Stomach (tissue), 19 donors: ENCODE measurements at places on chromosomes 3 and 15.
A peak's percentile ranks its signal among the peaks of the same experiment; 100 is the strongest.

GRCh38 chr3:86814321-86814720 is 176.6 kb downstream of the VGLL3 start:
- DNase-seq = peak; percentile 37

- DNase-seq = no peak
Observed at GRCh38 chr3:53069422-53070068, 23.7 kb upstream of the SFMBT1 start.

- no peak for DNase-seq
Observed at GRCh38 chr3:175612487-175613196, 753.5 kb downstream of the NAALADL2 start.

DNA sequence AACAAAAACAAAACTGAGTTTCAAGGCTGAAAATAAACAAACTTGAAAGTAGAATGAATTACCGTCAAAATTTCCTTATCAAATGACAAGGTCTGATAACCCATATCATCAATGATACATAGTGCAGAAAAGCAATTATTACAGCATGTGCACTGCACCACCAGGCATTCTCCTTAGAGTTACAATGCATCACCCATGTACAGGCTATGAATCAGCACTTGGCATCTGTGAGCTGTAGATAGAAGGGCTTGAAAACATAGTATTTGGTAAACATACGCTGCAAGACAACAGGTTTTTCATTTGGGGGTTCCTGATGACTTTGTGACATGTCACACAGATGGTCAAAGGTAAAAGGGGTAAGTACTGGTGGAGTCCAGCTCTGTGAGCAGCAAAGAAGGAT is 265.1 kb downstream of the CTNNB1 start:
- no peak for DNase-seq

DNA sequence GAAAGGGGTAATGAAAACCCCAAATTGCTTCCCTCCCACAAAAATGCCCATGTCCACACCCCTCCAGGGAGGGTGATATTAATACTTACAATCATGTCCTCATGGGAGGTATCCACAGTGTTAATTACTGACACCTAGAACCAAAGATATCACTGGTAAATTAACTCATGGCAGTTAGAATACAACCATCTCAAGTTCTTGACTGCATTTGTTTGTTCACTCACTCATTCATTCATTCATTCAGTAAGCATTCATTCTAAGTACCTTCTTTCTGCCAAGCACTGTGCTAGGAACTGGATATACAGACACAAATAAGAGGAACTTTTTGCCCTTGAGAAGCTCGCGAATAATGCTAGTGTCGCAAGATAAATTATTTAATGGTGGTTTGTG is 3.0 kb downstream of the SEC13 start:
- DNase-seq = no peak

- no peak for DNase-seq
Observed at GRCh38 chr3:127915937-127916493, 983 bp downstream of the KBTBD12 start.

- DNase-seq = no peak
Observed at GRCh38 chr3:33758864-33759263, 39.6 kb upstream of the PDCD6IP start.

GRCh38 chr3:87488765-87489164 is 212.4 kb upstream of the POU1F1 start:
- no peak for DNase-seq

DNA sequence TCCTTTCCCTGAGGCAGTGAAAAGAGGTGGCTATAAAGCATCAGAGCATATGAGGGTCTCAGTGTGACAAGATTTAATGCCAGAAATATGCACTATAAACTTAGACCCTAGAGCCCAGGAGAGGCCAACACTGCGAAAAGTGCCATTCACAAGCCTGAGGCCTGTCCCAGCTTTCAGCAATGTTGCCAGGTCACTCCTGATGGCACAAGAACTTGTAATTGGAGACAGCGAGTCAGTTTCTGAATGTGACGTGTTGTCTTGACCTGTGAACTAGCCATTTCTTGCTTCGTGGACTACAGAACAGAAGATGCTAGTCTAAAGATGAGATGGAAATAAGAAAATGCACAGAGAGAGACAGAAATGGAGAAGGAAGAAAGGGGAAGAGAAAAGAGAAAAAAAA is 87.9 kb downstream of the WDR72 start:
- DNase-seq = no peak

DNA sequence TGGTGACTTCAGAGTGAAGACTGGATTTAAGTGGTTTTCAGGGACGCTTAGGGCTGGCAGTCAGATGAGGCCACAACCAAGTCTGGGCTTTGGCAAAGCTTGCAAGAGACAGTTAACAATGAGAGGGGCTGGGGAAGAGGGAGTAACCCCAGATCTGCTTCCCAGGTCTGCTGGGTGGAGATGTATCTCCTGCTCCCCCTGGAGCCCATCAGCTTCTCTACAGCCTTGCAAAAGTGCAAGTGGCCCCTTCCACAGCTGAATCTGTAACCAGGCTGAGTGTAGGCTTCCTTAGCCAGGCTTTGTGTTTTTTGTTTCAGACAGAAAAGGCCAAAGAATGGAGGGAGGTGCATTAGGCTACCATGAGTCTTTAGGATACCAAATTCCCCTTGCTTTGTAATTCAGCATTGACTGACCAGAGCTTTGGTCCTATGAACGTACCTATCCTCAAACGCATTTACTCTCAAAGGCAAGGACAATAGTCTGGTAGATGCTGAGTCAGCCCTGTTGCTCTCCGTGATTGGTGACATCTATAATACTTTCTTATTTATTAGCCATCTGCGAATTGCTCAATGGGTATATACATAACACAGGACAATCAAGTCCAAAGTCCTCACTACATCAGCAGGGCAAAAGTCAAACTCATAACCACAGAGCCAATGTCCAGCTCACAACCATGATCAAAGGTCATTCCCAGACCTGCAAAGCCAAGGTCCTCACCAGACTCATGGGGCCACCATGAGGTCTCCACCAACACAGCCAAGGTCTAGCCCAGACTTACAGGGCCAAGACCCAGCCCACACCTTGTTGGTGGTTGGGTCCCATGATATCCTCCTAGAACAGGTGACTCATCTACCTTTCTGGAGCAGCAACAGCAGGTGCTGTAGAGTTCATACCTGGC is 17.1 kb downstream of the CCDC13 start:
- DNase-seq = peak; percentile 57

GRCh38 chr15:64931381-64931780 is 19.7 kb downstream of the ANKDD1A start:
- DNase-seq = no peak

GRCh38 chr3:46737329-46737731 is 19.7 kb upstream of the PRSS50 start:
- DNase-seq = no peak

DNA sequence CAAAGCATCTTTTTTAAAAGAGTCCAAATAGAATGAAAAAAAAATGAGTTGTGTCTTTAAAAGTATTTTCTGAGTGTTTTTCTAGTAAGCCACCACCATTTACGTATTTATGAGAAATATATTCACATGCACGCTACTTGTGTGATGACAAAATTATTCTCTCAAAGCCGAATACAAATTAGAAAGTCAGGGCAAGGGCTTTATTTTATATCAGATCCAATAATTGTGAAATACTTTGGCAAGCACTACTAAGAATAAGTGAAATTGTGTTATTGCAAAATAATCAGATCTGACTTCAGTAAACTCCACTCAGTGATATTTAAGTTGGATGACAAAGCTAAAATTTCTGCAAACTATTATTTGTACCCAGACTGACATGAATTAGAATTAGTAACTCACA is 589.3 kb upstream of the KCNMB2 start:
- no peak for DNase-seq

DNA sequence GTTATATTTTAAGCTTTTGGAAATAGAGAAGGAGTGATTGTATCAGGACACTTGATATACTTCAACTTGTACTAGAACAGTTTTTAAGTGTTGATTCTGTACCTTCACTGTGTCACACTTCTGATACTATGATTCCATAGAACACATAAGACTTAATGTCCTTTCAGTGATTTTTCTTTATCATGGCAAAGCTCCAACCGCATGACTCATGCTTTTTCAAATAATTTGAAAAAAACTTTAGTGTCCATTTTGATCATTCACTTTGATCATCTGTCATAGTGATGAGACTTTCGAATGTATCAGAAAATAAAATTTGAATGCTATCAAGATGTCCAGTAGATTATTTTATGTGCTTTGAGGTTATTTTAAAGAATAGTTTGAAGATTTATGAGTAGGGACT is 32.0 kb downstream of the AP4E1 start:
- no peak for DNase-seq

DNA sequence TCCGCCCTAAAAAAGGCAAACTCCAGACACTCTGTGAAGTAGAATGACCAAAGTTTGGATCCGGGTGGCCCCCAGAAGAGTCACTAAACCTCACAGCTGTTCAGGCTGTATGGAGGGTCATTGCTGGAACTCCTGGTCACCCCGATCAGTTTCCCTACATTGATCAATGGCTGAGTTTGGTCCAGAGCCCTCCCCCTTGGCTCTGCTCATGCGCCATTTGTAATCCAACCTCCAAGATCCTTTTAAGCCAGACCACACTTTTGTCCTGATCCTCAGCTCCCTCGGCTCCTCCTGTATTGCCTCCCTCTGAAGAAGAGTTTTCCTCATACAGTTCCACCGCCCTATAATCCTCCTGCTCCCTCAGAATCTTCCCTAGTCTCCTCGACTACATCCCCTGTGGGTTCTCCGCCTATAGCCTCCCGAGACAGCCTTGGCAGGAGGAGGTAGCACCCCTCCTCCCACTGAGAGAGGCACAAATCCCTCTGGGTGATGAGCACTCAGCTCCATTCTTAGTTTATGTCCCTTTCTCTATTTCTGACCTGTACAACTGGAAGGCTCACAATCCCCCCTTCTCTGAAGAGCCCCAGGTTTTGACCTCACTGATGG is 42.2 kb downstream of the ZBTB11 start:
- DNase-seq = no peak

GRCh38 chr3:149003653-149004305 is 12.4 kb downstream of the GYG1 start:
- no peak for DNase-seq

DNA sequence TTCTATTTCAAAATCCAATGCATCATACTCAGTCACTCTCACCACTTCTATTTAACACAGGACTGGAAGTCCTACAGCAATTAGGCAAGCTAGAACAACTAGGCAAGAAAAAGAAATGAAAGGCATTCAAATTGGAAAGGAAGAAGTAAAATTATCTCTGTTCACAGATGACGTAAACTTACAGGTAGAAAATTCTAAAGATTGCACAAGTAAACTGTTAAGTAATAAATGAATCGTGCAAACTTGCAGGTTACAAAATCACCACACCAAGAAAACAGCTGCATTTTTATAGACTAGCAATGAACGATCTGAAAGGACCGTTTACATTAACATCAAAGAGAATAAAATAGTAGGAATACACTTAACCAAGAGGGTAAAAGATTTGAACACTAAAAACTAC is 36.2 kb downstream of the CHST2 start:
- DNase-seq = no peak

- DNase-seq = no peak
Observed at GRCh38 chr3:185920184-185920583, 17.6 kb downstream of the TRA2B start.

DNA sequence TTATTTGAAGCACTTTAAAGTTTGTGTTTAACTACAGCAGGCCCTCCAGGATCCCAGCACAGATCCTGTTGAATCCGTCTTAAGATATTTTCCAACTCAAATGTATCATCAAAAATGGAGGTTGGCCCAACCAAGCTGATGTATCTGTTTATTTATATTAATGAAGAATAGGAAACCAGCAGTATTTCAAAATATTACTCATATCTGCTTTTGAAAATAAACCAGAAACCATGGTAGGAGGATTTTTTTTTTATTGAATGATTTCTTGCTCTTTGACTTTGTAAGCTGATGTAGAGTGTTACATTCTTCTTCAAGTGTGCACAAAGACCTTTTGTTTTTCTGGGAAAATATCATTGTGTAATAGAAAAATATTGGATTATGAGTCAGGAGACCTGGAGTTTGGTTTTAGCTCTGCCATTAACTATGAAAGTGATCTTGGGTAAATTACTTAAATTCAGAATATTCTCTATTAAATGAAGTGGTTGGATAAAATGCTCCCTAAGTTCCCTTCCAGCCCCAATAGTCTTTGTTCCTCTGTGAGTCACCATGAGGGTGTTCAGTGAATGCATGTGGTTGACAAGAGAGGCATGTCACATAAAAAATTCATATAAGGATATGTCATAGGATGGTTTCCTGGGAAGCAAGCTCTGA is 221.3 kb upstream of the GAP43 start:
- DNase-seq = no peak

GRCh38 chr15:50330921-50331320 is 24.1 kb downstream of the GABPB1 start:
- DNase-seq = no peak

DNA sequence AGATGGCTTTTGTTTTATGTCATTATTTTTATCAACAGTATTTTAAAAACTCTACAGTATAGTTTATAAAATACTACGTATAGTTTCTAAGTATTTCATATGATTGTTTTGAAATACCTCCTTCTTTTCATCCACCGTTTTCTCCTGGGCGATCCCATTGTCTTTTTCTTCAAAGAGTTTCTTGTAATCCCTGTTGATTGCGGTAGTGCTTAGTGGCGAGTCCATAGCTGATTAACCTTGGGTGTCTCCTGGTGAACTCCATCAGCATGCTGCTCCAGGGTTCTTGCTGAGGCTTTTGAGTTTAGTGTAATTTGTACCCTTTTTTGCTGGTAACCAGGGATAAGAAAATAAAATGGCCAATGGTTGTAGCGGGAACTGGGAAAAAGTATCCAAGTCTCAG is 3.6 kb downstream of the PIAS1 start:
- no peak for DNase-seq

DNA sequence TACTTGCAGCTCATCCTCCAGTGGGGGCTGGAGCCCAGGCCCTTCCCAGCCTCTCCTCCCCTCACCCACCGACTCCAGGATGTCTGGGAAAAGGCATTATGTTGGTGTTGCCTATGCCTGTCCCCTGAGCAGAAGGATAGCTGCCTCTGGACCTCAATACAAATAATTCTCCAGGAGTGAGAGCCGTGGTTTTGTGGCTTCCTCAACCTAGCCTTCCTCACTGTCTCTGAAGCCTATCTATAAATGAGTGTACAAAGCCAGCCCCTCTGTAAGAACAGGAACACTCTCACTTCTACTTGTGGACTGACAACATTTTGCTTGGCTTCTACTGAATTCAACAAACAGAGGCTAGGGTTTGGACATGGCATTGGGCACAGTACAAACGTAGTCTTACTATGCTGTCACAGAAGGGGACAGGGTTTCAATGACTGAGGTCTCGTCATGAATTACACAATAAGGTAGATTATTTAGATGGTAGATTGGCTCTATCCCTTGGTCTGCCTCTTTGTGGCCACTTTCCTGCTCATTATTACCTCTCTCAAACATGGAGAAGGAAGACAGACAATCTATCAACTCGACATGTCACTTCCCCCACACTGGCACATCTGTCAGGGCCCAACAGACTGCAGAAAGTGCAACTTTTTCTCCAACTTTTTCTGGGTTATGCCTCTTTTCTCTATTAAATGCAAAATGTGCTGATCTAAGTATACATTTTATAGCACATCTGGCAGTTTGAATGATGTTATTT is 82.8 kb upstream of the MEX3B start:
- DNase-seq = no peak

DNA sequence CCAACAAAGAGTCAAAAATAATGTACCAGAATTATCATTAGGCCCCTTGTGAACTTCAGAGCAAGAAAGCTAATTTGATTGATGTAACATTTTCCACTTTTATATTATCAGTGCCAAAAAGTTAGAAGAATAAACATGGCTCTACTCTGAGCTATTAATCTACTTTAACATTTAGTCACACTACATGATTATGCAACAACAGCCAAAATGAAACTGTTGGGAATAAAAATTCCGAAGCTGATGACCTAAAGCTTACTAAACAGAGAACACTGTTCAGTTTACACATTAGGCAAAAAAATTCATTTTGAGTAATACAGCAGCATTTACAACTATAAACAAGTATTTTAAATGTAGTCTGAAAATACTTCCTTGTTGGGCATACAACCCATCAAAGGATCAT is 1134.1 kb downstream of the EPHA3 start:
- no peak for DNase-seq
